GM12878 (cell line): ENCODE measurements at places on chromosomes 5 and 9. TPM values are rescaled to one million over a fixed set of nuclear protein-coding genes. Genes with fewer than 3 reads are reported as not detected.
A peak's percentile ranks its signal among the peaks of the same experiment; 100 is the strongest.

HEMGN gene
- 0.28 TPM in 1 of 2 replicates, not detected in the other for total RNA-seq

SPOCK1 gene
- total RNA-seq: 0.13 and 0.77 TPM in 2 replicates

GRCh38 chr9:70865471-70865870 is 255.9 kb downstream of the TRPM3 start:
- DNase-seq: no peak

DNA sequence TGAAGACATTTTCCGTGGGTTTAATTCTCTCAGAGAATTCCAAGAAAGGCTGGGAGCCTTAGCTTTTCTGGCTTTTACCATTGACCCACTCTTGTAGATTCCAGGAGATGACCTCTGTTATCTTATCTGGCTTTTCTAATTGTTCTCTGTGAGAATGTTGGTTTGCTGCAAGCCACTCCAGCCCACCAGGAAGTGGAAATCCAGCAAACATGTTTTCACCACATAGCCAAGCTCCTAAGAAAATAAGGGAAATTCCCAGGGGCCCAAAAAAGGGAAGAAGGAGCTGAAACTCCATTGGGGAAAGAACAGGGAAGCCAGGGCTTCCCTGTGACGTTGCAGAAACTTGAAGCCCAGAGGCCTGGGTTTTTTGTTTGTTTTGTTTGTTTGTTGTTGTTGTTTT is 19.7 kb downstream of the GPR107 start:
- DNase-seq: no peak

TAF11L5 gene
- total RNA-seq: not detected in 2 replicates

GRCh38 chr9:134770972-134771971 is 109.3 kb upstream of the FCN2 start:
- peak; percentile 34 for DNase-seq

DNA sequence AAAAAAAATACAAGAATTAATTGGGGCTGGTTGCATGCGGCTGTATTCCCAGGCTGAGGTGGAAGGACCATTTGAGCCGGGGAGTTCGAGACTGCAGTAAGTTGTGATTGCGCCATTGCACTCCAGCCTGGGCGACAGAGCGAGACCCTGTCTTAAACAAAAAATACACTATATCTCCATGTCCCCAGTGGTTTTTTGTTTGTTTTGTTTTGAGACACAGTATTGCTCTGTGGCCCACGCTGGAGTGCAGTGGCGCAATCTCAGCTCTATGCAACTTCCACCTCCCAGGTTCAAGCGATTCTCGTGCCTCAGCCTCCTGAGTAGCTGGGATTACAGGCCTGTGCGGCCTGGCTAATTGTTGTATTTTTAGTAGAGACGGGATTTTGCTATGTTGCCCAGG is 1.2 kb downstream of the COQ4 start:
- no peak for DNase-seq

LIX1 gene
- total RNA-seq: not detected in 2 replicates

LHX2 gene
- 9.0 and 10.3 TPM in 2 replicates for total RNA-seq

SLC6A19 gene
- 0.03 TPM in 1 of 2 replicates, not detected in the other for total RNA-seq

GRCh38 chr5:147939431-147940114 is 33.2 kb upstream of the C5orf46 start:
- no peak for DNase-seq

SLC1A3 gene
- total RNA-seq: 3.4 TPM in 2 replicates

GRCh38 chr5:139524940-139525585 is 36.1 kb upstream of the UBE2D2 start:
- DNase-seq: no peak

GRCh38 chr5:110054240-110054639 is 364.5 kb downstream of the MAN2A1 start:
- peak; percentile 12 for DNase-seq

GRCh38 chr9:100557053-100557452 is 20.8 kb upstream of the CAVIN4 start:
- no peak for DNase-seq

- no peak for DNase-seq
Measured at GRCh38 chr5:138459311-138459933, 5.9 kb upstream of the EGR1 start.

CDC20B gene
- not detected in 2 replicates for total RNA-seq

DNA sequence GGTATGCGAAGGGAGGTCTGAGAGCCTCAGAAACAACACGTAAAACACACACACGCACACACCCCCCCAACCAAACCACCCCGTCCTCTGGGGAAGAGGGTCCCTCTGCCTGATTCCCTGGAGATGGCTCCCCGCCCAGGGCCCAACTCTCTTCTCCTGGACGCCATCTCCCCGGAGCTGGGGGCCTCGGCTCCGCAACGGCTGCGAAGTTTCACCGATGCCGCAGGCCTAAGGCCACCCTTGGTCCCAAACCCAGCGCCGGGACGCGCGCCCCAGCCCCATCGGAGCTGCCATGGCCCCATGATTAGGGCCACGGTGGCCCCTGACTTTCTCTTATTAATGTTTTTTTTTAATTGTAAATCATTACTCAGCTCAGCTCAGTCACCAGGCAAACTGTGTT is 181.4 kb upstream of the TBCA start:
- DNase-seq: no peak

DNA sequence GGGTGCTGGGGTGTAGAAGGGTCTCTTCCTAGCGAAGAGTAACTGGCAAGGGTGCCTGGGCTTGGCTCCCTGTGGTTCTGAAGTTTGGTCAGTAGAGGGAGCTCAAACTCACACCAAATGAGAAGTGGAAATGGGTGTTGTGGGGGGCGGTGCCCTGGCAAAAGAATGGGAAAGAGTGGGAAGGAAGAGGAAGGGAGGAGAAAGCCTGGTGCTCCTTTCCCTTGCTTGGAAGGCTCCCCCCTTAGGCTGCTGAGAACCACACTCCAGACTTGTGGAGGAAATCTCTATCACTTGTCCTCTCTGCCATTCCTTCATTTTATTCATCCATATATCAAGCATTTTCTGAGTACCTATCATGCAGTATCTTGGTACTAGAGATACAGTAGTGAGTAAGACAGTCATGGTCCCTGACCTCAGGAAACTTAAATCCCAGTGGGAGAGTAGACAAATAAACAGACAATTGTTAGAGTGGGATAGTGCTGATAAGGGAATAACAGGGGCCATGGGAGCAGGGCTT is 13.0 kb downstream of the SLC4A9 start:
- no peak for DNase-seq

DNA sequence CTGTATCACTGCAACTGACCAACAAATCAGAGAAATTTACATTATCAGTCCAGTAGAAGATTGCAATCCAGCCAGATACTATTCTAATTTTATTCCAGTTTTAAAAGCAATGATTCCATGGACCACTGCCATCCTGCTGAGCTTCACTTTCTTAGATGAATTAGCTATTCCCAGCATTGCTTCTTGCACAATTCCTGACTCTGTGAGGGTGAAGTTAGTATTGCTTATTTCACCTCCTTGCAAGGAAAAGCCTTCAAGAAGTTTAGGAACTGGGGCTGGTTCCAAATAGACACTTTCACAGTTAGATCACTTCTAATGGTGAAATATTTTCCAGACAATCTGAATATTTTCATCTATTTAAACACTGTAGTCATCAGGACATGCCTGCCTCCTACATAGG is 338.6 kb upstream of the TNC start:
- DNase-seq: no peak

DNA sequence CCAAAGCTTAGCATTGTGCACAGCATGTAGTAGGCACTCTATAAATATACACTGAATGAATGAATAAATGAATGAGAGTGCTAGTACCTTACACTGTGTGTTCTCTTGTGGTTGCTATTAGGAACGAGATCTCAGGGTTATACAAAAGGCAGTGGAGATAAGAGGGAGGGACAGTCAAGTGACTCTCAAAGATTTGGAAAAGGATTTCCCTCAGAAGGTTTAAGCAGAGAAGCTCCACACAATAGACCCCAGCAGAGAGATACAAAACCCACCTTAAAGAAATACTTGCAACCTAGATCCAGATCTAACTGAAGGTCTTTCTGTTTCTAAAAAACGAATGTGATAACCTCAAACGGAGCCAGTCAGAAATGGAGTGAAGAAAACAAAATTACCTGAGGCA is 11.8 kb upstream of the EFNA5 start:
- DNase-seq: no peak
